LHCN-M2 (cell line): ENCODE measurements at places on chromosomes 12 and 14. TPM values are rescaled to one million over a fixed set of nuclear protein-coding genes. Genes with fewer than 3 reads are reported as not detected.

DNA sequence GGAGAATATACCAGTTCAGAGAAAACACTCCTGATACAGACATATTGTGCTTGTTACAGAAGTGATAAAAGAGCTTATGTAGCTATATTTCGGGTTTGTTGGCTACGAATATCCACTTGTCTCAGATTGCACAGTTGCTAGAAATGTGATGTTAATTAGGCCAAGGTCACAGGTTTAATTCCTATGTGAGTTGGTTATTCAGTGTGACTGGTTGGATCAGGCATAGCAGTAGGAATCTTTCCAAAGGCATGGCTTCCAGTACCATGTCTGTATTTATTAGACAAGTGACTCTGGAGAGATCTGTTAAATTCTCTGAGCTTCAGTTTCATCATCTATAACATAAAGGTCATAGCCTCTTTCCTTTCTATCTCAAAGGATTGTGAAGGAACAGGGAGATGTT lies 152.7 kb upstream of the KITLG start:
- DNase-seq: no peak

- DNase-seq: no peak
Measured at GRCh38 chr12:111430433-111431353, 25.0 kb downstream of the SH2B3 start.

Gene APOF
- total RNA-seq: not detected in 2 replicates

Gene PIWIL1
- total RNA-seq: not detected in 2 replicates

Gene ACYP1
- total RNA-seq: 20.5 and 25.5 TPM in 2 replicates
